Activated CD4-positive, alpha-beta T cell treated with anti-CD3 and anti-CD28 coated beads, Interleukin-2, amount 50 U/mL, for 24 hours (primary cell): ENCODE measurements at places on chromosomes 5 and 9.
A peak's percentile ranks its signal among the peaks of the same experiment; 100 is the strongest.

DNA sequence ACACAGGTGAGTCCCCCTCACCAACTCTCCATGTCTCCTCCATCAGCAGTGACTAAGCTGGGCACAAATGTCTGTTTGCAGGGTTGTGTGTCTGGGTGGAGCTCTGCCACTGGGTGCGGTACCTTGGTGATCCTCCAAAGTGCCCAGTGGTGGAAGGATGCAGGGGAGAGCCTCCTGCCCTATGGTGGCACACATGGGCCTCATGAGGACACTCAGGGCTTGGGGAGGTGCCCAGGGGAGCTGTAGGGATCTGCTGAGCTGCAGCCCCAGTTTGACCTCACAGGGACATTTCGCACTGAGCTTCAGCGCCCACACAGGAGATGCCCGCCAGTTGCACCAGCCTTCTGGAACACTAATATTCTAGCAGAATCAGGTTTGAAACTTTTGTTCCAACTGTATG is 29.5 kb downstream of the S1PR3 start:
- DNase-seq = no peak

DNA sequence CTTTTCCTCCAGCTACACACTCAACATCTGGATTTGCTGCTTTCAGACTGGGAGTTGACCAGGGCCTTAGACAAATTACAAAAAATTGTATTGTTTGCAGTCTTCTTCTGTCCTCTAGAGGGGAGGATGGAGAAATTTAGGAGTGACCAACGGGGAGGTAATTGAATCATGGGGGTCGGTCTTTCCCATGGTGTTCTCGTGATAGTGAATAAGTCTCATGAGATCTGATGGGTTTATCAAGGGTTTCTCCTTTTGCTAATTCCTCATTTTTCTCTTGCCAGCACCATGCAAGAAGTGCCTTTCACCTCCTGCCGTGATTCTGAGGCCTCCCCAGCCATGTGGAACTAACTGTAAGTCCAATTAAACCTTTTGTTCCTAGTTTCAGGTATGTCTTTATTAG is 4.2 kb downstream of the IFNA8 start:
- no peak for DNase-seq

- no peak for DNase-seq
These were observed 49.8 kb downstream of the PRRC1 start for GRCh38 chr5:127567026-127567768.

- no peak for DNase-seq
These were observed 955 bp downstream of the CDH6 start for GRCh38 chr5:31194468-31194813.

DNA sequence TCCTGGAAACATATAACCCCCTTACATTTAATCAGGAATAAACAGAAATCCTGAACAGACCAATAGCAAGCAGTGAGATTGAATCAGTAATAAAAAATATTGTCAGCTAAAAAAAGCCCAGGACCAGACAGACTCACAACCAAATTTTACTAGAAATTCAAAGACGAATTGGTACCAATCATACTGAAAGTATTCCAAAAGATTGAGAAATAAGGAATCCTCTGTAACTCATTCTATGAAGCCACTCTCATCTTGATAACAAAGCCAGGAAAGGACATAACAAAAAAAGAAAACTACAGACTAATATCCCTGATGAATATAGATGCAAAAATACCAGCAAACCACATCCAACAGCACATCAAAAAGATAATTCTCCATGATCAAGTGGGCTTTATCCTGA is 714.0 kb downstream of the SEMA5A start:
- DNase-seq = no peak

- DNase-seq = no peak
These were observed 23.5 kb downstream of the PCSK5 start for GRCh38 chr9:75914002-75914401.

GRCh38 chr5:80083101-80083890 is 48.1 kb downstream of the THBS4 start:
- DNase-seq = peak; percentile 13

GRCh38 chr9:135158564-135158937 is 71.1 kb downstream of the OLFM1 start:
- no peak for DNase-seq

- no peak for DNase-seq
These were observed 37.3 kb upstream of the TENT4A start for GRCh38 chr5:6675784-6676491.

- DNase-seq = no peak
These were observed 681 bp downstream of the CPLANE1 start for GRCh38 chr5:37248421-37248969.

- DNase-seq = no peak
These were observed 4.1 kb downstream of the DNAJB5 start for GRCh38 chr9:34993502-34994259.

GRCh38 chr9:109728686-109729300 is 51.2 kb upstream of the PALM2AKAP2 start:
- no peak for DNase-seq

DNA sequence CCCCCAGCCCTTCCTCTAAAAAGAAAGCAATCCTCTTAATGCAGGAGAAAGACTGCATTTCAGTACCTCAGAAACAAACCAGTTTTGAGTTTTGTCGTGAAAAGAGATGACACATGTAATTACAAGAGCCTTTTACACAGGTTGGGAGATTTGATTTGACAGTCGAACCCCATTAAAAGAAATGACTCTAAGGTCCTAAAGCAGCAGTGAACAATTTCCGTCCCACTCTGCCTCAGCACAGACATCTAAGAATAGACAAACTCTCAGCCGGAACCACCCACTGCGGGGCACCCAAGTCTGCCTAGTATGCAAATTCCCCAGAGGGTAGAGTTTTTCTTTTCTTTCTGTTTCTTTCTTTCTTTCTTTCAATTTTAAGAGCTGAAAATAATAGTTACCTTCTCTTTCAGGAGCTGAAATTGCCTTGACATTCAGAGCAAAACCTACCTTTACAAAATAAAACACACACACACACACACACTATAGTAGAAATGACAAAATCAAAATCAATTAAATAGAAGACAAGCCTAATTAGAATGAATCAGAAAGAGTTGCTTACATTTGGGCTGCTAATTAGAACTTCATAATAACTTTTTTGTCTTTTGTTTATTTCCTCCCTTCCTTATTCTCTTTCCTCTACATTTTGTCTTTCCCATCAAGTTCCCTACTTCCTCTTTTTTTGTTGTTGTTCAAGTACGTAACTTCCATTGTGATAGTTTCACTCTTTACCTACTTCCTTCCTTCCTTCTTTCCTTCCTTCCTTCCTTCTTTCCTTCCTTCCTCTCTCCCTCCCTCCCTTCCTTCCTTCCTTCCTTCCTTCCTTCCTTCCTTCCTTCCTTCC is 65.1 kb downstream of the BASP1 start:
- DNase-seq = no peak

DNA sequence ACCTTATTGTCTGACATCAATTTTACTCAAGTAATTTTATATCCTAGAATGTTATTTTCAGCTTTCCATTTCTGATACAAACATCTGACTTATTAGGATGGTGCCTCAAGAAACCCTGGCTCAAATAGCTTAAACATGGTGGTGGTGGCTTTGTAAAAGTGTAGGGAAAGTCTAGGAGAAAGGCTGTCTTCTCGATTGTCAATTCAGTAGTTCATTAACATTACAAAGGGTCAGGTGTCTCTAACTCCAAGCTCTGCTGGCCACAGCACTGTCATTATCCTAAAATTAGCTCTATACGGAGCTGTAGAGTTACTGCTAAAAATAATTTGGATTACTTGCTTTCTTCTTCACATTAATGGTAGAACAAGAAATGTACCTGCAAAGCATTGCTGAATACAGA is 1360.1 kb upstream of the CDH6 start:
- DNase-seq = no peak

DNA sequence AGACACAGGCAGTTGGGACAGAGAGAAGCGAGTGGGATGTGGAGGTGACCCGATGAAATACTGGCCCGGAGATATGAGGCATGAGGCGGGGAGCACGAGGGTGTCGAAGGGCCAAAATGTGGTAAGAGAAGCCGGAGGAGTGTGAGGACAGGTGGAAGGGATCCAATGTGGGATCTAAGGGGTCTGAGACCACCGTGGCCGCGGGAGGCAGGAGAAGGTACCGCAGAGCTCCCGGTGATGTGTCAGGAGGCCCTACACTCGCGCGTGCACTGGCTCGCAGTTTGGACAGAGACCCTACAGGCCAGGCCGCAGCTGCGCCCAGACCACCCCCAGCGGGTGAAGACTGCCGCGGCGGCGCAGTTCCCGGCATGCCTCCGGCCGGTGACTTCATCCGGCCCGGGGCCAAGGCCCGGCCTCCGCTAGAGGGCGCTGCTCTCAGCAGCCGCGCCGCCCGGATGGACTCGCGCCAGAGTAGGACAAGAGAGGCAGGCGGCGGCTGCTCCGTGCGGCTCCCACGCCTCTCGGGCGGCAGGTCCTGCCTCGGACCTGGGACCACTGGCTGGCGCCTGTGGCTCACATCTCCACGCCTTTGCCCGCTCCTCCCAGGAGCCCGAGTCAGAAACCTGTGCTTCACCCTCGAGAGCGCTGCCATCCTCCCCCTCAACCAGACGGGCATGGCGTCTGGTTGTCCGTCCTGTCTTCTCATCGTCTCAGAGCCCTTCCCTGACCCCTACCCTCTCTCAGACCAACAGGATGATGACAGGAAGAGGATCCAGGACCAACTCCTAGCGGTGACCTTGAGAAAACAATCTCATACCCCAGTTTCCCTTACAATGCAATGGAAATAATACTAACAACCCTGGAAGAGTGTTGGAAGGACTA is 35.4 kb upstream of the STING1 start:
- DNase-seq = peak; percentile 85

DNA sequence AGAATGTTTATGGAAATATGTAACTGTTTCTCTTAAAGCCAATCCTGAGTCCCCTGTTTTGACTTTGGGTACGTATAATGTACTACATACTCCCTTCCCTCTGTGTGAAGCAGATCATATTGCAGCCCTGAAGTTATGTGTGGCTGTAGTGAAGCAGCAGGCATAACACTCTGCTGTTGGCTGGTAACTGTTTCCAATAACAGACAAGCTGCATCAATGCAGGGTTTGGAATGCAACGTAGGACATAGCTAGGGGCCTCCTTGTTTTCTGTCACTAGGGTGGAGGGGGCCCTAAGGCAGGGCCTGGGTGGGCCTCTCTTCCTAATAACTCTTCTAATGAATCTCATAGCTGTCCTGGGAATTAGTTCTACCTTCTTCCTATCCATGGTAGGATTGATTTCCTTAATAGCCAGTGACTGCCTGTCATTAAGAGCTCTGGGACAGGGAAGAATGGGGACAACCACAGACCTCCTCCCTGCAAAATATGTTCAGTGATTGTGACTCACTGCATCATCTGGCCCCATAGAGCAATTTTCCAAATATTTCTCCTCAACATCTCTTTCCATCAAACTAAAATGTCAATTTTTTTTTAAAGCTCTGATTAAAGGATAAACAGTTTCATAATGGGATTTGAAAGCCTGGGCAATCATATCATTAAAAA is 129.6 kb upstream of the HMHB1 start:
- DNase-seq = no peak

DNA sequence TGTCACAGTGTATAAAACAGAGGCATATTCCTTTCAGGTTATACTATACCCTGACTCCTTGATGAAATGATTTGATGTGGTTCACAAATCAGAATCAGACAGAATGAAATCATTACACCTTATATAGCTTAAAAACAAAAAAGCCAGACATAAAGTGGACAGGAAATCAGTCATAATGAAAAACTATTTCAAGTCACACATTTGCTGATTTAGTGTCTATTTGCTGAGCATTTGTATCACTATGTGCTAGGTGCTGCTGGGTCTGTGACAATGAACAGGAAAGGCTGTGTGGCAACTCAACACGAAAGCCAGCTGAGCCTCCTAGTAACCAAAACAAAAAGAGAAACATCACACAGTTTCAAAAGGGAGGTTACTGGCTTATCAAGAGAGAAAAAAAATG is 194.0 kb downstream of the EFNA5 start:
- DNase-seq = no peak

DNA sequence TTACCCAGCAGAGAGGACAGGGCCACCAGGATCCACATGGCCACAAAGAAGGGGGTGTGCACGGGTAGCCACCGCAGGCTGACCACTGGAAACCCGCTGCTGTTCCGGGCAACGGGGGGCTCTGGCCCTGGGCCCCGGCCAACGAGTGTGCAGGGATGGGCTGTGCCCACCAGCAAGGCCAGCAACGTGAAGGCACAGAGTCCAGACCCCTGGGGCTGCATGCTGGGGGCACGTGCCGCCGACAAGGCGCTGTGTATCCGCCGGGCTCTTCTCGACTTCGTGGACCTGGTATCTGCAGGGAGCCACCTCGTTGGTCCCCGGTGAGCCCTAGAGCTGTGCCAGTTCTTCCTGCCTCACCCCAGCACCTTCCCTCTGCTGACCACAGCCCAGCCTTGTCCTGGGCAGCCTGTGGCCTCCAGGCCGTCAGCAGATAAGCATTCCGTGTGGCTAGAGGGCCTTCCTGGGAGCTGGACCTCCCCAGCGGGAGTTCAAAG is 42.2 kb upstream of the CEP72 start:
- DNase-seq = no peak

DNA sequence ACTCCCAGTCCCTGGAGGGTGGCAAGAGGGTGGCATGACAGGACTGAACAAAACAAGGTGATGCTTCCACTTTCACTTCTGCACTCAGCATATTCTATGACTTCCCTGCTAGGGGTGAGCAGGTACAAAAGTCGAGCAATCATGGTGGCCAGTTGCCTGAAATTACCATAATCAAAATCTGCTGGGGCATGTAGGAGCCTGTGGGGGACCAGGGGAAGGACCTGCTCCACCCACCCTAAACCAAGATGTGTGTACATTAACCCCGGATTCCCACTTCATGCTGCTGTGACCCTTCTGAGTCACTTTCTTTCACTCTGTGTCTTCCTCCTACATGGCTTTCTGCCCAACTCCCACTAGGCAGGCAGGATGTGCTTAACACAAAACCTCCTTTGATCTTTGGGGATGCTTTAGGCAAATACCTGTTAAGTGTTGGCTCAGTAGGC is 73.3 kb upstream of the PHF24 start:
- peak; percentile 4 for DNase-seq

GRCh38 chr5:56951126-56951945 is 587 bp downstream of the MIER3 start:
- DNase-seq = peak; percentile 3

- no peak for DNase-seq
These were observed 101.9 kb downstream of the CD180 start for GRCh38 chr5:67094476-67095300.
